Activated CD4-positive, alpha-beta T cell treated with anti-CD3 and anti-CD28 coated beads for 4 hours (primary cell): ENCODE measurements at places on chromosomes 4 and X.
A peak's percentile ranks its signal among the peaks of the same experiment; 100 is the strongest.

DNA sequence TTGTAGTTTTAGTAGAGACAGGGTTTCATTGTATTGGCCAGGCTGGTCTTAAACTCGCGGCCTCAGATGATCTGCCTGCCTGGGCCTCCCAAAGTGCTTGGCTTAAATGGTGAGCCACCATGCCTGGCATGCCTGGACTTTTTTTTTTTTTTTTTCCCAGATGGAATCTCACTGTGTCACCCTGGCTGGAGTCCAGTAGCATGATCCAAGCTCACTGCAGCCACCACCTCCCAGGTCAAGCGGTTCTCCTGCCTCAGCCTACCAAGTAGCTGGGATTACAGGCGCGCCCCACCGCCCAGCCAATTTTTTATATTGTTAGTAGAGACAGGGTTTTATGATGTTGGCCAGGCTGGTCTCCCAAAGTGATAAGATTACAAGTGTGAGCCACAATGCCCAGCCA is 8.4 kb downstream of the UBE2K start:
- DNase-seq, result no peak

DNA sequence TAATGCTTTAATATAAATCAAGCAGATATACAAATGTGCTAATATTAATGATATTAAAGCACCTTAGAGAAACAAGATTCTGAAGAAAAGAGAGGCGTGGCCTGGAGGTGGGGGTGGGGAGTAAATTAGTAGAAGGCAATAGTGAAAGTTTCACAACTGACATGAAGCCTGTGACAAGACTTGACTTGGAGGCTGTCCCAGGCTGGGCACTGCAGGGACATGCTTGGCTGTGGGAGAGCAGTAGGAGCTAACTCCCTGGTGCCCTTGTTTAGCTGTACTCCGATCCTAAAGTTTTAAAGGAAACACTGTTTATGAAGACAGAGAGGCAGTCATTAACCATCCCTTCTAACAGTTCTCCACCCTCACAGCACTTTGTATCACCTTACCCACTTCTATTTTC is 239.0 kb upstream of the MAB21L2 start:
- DNase-seq, result no peak

DNA sequence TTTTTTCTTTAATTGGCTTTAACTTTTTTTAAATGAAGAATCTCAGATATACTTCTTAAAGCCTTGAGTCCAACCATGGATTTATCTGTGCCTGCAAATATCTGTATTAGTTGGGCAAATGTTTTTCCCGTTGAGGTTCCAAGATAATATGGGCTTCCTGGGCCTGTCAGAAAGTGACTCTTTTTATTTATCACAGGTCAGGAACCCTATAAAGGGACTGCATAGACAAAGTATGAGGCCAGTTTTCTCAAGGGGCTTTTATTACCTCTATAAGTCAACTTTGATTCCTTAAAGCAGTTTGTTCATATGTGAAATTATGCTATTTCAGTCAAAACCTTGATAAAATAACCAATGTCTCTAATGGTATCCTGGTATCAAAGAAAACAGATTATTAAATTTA is 80.2 kb upstream of the BMP2K start:
- no peak for DNase-seq

DNA sequence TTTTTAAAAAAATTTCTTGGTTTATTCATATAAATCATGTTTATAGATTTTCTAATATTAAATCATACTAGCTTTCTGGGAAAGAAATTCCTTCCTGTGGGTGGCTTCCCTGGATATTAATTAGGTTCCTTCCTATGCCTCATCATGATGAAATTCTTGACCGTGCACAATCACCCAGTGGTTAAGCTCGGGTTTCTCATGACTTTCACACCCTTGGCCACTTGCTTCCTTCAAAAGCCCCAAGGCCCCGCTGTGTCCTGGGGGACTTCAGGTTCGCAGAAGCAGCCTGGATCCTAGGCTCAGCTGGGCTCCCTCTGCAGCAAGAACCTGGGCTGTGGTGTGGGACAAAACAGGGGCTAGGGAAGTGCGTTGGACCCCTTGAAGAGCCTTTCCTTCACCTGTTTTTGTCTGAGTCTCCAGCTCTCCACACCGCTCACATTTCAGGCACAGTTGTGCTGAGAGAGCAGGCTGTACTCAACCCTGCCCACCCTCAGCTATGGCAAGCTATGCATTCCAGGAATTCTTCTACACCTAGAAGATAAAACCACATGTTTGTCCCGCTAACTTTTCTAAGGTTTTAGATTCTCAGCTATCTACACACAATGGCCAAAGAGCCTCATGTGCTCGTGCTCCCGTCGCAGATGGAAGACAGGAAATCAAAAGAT is 48.9 kb upstream of the TMSB15B start:
- no peak for DNase-seq

DNA sequence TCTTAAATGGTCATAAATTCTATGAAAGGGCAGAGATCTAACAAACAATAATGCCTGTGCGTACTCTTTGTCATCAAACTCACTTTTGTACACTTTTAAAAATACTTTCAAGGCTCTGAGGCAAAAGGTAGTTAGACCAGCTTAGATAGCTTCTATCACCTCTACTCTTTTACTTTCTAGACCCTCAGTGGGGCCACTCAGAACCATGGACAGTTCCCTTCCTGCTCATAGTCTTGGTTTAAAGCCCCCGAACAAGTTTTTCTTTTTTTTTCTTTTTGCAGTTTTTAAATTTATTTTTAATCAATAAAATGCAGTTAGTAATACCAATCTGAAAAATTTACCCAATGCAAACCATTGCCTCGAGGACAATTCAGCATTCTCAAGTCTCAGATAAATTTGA is 460.5 kb upstream of the CNKSR2 start:
- DNase-seq, result no peak

DNA sequence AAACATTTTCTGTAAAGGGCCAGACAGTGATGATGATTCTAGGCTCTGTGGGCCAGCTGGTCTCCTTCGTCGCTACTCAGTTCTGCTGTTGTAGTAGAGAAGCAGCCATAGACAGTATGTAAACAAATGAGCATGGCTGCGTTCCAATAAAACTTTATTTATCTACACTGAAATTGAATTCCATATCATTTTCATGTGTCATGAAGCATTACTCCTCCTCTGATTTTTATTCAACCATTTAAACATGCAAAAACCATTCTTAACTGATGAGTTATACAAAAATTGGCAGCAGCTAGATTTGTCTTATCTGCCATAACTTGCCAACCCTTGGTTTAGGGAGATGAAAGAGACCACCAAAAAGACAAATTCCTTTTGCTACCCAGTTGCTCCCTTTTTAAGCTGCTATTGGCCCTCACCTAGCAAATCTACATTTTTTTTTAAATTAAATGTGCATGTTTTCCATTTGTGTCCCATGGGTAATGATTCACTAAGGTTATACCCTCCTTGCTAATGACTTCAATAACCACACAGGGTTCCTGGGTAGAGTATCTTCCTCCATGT is 309.9 kb downstream of the DHX15 start:
- no peak for DNase-seq

DNA sequence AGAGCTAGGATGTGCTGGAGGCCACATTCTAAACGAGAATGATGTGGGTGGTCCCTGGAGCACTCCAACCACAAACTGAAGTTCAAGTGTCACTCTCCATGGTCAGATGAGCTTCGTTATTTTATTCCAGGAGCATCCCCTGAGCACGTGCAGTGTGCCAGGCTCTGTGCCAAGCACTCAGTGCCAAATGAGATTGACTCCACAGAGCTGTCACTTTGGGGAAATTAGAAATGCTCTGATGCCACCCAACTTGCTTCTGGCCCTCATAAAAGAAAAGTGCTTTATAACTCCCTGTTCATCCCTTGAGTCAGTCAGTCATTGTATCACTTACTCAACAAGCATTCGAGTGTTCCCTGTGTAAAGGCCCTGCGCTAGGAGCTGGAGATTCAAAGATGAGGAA is 91.2 kb downstream of the RTL5 start:
- DNase-seq, result no peak

DNA sequence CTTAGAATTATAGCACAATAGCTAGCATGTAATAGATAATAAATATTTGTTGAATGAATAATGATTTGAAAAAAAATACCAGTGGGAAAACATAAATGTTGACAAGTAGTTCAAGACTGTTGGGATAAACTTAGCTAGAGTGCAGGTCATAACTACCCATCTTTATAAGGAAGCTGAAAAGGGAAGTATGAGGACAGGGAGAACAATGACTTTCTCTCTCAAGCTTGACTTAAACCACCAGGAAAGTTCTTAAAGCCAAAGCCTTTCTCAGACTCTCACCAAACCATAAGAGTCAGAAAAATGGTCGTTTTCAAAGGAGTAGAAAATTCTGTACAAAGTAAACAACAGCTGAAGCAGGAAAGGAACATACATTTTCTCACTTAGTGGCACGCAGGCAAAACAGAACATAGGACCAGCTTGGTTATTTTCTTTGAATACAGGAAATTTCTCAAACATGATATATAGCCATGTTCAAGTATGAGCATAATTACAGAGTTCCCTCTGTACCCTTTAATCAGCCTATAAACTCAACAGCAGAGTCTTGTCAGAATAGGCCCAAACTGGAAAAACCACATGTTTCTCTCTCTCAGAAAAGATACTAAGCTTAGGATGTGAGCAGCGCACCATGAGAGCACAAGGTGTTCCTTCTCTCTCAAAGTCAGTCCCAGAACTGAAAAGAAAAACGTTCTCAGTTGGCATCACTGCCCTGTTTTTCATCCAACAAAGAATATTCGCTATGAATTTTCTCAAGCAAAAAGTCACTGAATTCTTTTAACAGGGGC is 28.7 kb downstream of the MAPK10 start:
- no peak for DNase-seq

DNA sequence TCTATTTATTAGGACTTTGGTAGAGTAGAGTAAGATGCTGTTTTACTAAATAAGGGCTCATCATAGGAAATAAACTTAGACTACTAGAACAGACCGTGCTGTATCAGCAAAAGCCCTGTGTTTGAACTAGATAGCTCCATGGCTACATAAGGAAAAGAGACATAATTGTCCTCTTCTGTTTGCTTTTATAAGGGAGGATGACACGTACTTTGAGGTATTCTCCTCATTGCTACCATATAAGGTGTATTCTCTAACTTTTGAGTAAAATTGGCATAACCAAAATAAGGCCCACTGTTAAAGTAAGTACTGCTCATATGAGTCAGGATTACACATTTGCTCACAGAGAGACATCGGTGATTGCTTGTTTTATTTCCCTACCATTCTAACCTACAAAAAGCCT is 64.3 kb downstream of the PDLIM5 start:
- no peak for DNase-seq

DNA sequence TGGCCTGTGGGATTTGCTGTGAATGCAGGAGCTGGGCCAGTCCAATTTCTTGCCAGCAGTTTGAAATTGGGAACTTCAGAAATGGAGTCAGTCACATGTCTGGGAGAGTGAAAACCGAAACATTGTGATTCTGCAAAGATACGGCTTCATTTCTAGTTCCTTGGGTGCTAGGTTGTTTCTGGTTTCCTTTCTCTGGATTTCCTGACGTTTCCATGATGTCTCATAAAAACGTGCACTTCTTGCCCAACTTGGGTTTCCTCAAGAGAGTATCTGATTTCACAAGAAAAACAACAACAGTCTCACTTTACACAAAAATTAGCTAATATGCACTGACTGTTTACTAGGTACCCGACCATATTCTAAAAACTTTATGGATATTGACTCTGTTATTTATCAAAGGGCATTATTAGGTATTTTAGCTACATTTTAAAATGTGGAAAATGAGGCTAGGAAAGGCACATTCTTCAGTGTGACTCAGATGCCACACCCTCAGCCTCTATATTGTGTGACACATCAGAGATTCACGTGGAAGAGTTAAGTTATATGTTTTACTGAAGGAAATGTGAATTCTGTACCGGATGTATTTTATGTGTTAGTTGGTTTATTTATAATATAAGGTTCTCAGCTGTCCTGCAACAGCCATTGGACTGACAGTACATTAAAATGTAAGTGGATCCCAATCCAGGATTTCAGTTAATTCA is 225.0 kb upstream of the PUDP start:
- DNase-seq, result no peak

DNA sequence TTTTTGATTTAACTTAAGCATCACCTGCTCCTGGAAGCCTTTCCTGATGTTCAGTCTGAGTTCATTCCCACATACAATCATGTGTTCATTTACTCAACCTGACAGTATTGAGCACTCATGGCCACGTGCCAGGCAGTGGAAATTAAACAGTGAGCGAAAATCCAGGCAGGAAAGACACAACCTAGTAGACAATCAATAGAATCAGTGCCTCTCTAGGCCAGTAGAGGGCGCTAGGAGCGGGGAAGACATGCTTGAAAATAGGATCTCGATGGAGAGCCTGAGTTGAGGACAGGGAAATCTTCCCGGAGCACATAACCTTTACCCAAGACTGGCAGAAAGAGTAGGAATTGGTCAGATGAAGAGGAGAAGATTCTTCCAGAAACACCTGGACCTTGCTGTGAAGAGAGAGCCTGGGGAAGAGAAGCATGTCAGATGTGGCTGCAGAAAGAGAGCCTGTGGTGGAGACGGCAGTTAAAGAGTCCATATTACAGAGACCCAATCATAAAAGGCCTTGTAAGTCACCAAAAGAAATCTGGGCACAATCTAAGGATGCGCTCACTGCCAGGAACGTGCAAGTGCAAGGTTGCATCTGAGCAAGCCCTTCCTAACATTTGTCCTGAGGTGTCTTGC is 103.5 kb downstream of the LDB2 start:
- DNase-seq, result peak; percentile 7

DNA sequence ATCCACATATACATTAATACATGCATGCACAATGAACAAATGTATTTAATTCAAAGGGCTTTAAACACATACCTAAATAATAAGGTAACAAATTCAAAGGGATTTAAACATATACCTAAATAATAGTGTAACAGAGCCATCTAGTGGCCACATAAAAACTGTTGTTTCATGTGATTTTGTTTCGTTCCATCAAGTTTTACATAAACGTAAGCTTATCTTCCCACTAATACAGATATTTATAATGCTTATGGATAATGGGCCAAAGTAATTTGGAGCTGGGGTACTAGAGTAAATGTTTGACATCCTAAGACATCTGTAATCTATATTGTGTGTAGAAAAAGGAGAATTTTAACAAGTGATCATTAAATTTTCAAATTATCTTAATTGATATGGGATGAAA is 82.3 kb downstream of the PRSS12 start:
- no peak for DNase-seq

- no peak for DNase-seq
These were observed 149.9 kb upstream of the IL15 start for GRCh38 chr4:141486375-141486997.

GRCh38 chr4:140112576-140112975 is 41.4 kb downstream of the MAML3 start:
- DNase-seq, result no peak

DNA sequence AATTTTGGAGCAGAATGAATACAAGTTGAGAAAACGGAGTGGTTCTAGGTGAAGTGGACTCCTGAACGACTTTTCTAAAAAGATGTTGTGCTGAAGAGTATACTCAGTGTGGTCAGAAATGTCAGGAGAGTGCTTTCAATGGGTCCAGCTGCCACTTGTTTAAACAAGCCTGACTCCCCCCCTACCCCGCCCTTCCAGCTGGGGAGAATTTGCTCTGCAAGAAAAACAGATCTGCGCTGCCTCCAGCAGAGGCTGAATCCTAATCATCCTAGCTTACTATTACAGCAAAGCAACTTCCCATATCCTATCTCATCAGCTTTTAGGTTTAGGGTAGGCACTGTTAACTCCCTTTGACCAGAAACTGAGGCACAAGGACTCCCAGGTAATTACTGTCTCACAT is 1.9 kb downstream of the MAP3K15 start:
- DNase-seq, result no peak

GRCh38 chrX:70979136-70979762 is 48.4 kb upstream of the SLC7A3 start:
- no peak for DNase-seq
